ENCODE measurements at places on chromosomes 1 and 21.

- no peak for DNase-seq
Observed at GRCh38 chr21:27129215-27129614, 162.3 kb upstream of the ADAMTS5 start.

DNA sequence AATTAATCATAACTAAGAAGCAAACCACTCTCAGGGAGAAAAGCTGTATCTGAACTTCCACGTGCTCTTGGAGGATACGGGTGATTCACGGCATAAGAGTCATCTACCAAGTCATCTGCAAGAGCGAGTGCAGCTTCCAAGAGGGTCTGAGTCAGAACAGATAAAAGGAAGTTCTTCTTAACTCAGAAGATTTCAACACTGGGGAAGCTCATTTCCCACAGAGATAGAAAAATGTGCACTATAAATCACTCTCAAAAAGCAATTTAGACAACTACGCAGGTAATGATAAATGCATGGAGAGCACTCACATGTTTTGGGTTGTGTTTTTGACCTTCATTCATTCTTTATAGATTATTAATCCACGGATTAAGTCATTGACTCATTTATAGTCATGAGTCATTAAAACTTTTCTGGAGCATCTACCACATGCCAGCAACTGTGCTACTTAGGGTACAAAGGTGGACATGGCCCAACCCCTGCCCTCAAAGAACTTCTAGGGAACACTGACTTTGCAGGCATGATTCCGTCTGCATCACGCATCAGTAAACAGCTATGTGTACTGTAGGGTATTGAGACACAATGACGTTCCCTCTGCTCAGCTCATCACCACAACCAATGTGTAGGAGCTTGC, 20.8 kb downstream of the KCNJ15 start:
- no peak for DNase-seq

GRCh38 chr1:8661185-8662110, 156.0 kb downstream of the RERE start:
- no peak for DNase-seq

DNA sequence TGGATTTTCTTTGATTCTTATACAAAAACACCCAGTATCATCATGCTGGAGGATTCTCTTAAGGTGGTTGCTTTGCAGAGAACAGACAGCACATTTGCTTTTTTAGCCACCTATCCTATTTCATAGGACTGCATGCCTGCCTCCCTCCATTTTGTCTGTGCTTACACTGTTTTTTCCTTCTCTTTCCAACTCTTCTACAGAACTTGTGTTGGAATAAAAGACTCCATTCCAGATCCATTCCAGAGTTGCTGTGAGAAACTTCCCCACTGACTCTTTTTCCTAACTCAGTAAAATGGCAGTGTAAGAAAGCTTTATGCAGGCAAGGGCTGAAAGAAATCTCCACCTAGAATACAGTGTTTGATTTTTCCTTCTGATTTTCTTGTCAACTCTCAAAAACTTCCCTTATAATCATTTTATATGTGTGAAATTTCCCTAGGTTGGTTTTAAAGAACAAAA, 5.2 kb upstream of the ARID1A start:
- DNase-seq, result no peak

DNA sequence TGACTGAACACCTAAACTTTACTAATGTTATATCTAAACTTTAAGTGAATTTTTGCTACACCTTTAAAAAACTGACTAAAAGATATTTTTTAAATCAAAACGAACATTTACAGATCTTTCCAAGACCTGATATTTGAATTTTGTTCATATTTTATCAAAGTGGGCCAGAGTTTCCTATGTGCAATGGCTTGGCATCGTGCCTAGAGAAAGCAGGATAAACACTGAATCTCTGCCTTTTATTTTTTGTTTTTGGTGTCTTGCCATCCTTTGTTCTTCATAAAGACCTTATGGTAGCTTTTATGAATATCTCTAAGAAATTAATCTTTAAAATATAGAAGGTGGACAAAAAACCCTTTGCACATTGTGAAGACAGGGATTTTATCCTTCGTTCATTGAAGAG, 25.8 kb upstream of the VPS26C start:
- DNase-seq, result no peak

- DNase-seq, result no peak
Observed at GRCh38 chr1:14514739-14515138, 83.7 kb upstream of the KAZN start.

- no peak for DNase-seq
Observed at GRCh38 chr21:15823486-15824150, 93.8 kb downstream of the USP25 start.

DNA sequence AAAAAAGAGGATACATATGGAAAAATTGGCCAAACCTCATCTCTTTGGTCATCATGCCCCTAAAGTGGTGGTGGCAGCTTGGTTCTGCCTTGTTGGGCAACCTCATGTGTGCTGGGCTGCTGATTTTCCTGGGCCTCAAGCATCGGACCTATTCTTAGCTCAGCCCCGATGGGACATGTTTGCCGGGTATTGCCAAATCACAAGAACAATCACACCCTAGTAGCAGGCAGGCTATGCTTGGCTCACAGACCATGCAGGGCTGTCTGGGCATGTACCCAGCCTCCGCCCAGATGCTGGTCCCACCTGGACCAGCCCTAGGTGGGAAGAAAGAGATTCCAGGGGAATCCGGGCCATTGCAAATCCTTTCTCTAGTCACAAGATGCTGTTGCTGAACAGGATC, 189.4 kb upstream of the FGGY start:
- no peak for DNase-seq

DNA sequence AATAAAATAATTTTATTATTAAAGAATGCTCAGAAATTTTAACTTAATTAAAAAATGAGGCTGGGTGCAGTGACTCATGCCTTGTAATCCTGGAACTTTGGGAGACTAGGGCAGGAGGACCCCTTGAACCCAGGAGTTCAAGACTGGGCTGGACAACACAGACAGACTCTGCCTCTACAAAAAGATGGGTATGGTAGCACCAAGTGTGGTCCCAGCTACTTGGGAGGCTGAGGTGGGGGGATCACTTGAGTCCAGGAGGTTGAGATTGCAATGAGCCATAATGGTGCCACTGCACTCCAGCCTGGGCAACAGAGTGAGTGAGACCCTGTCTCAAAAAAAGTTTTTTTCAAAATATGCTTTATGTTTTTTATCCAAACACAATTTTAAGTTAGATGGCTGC, 25.3 kb downstream of the TMED5 start:
- DNase-seq, result no peak

- DNase-seq, result no peak
Observed at GRCh38 chr21:41933313-41934079, 20.3 kb downstream of the C2CD2 start.

- peak; percentile 87 for DNase-seq
Observed at GRCh38 chr1:232519186-232519585, 110.7 kb downstream of the SIPA1L2 start.

DNA sequence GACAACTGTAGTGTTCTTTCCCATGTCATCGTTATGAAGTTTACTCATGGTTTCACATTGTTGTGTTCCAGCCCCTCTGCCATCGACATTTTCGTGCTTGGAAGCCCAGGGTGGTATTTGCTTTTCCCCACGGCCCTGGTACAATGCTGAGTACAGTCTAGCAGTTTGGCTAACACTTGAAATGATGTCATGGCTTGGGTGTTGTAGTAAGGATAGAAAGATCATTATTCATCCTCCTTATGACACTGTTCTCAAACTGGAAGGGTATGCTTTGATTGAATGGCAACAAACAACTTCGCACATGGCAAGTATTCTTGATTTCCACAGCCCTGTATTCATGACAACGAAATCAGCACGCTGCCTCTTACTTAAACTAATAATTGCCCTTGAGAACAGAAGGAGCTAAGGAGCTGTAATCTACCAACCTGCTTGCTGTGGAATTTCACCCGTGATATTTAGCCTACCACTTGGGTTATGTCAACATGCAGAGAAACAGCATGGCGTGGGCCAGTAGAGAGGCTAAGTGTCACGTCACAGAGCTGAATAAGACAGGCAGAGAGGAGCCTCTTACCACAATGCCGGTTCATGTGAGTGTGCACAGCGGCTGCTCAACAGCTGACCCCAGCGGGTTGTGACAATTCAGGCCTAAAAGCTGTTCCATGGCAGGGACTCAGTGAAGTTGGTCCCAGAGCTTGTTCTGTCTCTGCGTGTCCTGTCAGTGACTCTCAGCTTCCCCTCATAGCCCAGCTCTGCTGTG, 73.9 kb downstream of the KCNJ6 start:
- no peak for DNase-seq

DNA sequence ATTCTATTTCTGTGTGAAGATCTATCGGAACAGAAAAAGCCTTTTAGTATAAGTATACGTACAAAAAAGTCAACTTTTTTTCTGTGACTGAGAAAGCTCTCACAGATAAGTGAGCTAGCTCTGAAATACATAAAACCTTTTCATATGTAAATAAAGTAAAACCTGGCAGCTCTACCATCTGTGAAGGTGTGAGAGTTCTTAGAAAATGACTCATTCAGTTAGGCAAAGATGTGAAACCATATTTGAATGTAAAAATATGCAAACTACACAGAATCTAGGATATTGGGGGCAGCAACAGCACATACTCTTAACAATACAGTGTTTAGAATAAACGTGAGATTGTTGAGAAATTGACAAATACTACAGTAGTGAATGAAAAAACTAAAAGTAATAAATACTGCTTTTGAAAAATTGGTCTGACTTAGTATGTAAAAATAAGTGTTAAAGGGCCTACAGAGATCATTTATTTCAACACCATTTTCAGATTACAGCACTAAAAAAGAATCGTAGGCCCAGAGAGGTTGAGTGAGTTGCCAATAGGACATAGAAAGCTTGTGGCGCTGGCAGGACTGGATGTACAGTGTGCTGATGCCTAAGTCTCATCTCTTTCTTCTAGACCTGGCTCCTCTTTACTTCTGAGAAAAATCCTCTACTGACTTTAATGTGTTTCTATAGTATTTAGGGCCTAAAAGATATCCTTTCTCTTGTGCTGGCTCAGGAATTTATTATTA, 19.8 kb downstream of the ATP6V1G3 start:
- no peak for DNase-seq

DNA sequence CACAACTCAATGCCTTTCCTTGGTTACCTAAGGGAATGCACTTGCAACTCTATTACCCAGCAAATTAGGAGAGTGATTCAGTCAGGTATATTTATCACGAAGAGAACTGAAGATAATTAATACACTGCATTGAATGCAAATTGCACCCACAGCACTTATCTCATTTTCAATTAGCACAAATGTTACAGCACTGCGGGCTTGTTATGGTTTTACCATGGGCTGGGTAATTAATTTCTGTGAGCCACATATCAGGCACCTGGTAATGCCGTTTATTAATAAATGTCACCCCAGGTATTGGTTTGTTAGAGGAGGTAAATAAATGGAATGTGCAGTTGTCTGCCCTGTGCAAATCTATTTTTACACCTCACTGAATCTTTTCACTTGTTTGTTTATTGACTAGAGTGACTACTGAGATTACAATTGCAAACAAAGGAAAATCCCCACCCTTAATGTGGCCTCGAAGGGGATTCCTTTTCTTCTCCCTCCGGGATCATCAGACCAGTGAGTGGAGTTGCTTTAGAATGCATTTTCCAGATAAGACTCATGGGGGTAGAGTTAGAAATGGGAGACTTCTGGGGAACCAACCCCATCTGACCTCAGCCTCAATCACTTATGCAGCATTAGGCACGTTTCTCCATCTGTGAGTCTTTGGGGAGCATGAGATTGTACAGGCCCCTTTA, 269.3 kb downstream of the RPS6KC1 start:
- DNase-seq, result no peak

DNA sequence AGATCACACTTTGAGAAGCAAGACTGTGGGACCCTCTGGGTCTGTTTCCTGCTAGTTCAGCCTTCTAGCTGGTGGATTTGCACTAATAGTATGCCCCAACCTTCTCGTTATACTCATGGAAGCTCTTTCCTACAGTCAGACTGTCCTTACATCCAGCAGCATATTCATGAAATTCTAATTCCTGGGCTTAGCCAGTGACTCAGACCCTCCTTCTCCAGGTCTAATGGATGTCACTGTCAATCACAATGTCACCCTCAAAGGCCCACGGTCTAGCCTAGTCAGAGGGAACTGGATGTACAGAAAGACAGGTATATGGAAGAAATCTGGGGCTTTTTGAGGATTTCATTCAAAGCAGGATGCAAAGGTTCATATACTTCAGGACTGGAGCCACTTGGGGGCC, 72.4 kb downstream of the KCNJ15 start:
- DNase-seq, result no peak

GRCh38 chr1:223556414-223557129, 108.9 kb downstream of the CAPN8 start:
- DNase-seq, result peak; percentile 25

DNA sequence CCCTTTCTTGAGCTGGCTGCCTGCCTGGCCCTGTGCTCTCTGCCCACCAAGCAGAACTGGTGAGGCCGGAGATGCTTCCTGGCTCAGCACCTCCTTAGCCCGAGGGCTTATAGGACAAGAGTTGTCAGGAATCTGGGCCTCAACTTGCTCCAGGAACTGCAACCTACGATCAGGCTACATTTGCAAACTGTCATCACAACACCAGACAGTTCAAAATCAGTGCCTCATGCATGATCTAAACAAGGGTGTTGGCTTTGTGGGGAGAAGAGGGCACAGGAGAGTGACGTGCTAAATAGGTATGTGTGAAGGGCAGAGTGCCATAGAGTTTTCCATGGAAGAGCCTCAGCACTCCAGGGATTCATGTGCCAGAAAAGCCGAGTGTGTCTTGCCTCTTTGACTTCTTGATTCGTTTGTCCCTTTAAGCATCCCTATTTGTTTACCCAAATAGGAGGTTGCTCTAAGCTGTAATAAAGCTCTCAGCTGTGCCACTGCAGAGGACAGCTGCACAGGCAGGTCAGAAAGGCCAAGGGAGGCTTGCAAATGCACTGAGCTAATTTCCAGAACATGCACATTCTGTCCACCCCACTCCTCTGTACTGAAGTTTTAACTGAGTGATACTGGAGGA, 30.2 kb upstream of the NEK2 start:
- no peak for DNase-seq

- no peak for DNase-seq
Observed at GRCh38 chr1:61356995-61357394, 274.6 kb downstream of the NFIA start.

DNA sequence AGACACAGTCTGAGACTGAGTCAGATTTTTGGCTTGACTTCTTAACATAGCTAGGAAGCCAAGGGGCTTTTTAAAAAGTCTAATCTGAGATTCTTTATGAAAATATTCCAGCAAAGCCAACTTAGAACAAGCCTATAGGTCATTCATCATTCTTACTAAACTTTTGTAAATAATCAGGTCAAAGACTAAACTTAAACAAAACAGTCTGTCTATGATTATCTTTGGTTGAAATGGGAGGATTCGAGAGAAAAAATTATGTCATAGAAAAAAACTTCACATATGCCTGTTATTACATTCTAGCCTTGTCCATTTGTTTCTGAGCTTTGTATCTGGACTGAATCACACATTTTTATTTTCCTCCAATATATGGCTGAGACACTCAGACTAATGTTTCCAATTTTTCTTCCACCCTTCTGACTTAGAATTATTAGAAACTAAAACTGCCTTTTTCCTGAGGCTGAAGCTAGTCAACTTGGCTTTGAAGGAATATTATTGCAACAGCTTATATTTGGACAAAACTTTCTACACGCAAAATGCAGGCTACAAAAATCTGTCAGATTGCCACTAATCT, 83.3 kb downstream of the ETS2 start:
- DNase-seq, result no peak

GRCh38 chr1:38231941-38232340, 185.3 kb upstream of the POU3F1 start:
- peak; percentile 25 for DNase-seq
